CD4-positive, alpha-beta T cell treated with Interleukin-12 subunit alpha and Interleukin-12 subunit beta, for 1 hour (primary cell): ENCODE measurements at places on chromosomes 3 and 15.

DNA sequence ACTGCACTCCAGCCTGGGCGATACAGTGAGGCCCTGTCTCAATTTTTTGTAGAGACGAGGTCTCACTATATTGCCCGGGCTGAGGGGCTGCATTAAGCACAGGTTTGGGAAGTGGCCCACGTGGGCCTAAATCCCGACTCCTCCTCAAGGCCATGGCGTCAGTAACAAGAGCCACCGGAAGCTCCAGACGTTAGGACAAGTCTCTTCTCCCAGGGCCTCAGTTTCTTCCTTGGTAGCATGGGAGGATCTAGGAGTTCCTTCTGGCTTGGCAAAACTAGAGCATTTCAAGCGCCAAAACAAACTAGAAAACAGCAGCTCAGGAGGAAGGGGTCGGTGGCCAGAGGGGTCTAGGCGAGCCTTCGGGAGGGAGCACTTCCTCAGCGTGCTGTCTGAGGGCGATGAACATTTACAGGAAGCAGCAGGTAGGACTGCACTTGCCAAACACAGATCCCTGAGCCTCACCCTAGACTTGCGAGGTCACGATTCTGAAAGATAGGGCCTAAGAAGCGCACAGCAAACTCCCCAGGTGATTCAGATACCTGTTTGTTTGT is 536 bp downstream of the SNAPC5 start:
- no peak for DNase-seq

DNA sequence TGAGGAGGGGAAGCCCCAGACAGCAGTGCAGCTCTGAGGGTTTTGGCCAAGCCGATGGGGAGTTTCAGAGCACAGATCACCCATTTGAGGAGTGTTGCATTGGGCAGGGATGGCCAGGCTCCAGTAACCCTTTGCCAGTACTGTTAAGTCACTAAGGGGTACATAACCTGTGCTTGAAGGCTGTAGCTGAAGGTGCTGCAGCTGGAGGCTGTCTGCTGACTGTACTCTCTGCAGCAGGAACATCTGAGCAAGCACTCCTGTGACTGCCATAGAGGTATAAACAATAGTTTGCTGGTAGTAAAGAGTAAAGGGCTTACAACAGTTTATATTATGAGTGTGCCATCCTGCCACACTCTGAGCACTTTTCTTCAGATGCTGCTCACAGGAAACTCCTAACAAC is 297.8 kb downstream of the EPHA3 start:
- DNase-seq, result no peak

DNA sequence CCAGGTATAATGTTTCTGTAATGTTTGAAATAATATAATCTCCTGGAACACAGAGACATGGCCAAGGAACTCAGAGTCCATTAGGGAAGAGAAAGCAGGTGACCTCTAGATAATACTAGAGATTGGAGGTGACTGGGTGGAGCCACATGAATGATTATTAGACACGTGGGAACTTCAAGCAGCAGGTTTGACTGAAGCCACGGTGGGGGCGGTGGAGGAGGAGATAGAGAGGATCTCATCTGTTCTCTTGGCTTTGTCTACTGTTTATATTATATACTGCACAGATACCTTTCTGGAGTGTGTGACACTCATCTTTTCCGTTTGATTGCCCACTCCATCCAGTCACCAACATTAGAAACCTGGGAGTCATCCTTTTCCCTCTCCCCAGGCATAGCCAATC is 33.7 kb downstream of the KIF7 start:
- DNase-seq, result no peak

DNA sequence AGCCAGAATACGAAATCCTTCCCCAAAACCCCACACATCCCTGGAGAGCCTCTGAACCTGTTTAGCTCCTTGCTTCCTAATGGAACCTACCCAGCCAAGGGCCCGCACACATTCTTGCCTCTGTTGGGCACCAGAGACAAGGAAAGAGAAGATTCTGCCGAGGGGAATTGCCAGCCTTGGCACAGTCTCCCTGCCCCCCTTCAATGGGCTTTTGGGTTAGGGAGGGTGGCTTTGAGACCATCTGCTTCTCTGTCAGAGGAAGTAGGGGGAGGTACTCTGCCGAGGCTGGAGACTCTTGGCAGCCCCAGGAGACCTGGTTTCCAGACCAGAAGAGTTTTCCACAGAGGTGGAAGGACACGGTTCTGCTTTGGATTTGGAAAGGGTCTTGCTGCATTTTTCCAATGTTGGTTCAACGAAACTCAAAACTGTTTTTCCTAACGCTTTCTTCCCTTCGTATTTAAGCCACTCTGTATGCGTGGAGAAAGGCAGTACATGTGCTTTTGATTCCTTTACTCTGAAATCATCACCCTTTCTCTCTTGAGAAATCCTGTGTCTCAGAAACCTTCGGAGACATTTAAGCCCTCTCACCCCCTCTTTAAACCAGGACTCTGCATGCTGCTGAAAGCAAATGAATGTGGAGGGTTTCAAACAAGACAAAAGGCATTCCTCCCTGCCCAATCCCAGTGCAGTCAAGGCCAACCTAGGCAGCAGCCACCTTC is 78.8 kb upstream of the PRR23C start:
- DNase-seq, result no peak

DNA sequence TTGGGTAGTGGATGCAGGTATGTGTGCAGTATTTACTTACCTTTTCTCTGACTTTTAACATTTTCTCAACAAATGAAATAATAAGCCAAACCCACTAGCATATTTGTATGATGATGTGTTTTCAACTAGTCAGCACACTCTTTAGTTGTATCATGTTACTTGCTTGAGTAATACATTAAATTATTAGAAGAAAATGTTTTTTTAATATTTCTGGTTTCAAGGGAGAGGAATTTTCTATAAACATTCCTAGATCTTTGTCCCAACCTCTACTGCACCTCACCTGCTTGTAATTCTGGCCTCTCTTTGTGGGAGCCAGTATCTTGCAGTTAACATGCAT is 161.8 kb upstream of the CBLB start:
- no peak for DNase-seq

DNA sequence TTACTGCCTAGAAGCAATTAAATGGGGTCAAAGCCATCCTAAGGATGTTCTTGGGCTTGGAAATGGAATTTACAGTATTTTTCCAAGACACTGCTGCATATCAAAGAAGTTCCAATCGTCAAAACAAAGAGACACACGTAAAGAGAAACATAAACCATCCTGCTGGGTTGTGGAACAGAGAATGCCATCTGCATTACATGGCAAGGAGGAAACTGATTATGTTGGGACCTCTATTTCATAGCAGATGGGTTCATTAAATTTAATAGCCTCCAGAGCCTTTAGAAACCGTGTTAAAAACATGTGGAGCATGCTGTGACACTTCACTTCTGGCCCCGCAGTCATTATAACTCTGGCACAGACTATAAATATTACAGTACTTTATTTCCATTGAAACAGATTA is 154.6 kb downstream of the LRTM1 start:
- DNase-seq, result no peak

- DNase-seq, result no peak
Observed at GRCh38 chr3:11482021-11482420, 161.7 kb downstream of the VGLL4 start.

DNA sequence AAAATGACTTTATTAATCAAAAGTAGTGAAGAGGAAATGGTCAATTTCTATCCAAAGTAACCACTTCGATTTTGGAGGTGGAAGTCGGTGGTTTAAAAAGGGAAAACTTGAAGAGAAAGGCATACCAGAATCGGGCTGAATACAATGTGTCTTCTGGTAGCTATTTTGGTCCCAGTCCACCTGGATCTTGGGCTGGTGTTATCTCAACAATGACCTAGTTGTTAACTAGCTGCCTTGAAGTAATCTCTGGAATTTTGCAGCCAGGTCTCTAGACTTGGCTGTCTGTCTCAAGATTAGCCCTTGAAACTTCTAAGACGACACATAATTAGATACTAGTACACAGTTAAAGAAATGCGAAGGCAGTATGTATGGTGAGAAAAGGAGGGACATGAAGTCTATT is 409.8 kb downstream of the GRM7 start:
- no peak for DNase-seq

GRCh38 chr3:43902415-43902814 is 211.7 kb downstream of the ABHD5 start:
- no peak for DNase-seq

- no peak for DNase-seq
Observed at GRCh38 chr15:95503640-95504225, 826.8 kb upstream of the NR2F2 start.

DNA sequence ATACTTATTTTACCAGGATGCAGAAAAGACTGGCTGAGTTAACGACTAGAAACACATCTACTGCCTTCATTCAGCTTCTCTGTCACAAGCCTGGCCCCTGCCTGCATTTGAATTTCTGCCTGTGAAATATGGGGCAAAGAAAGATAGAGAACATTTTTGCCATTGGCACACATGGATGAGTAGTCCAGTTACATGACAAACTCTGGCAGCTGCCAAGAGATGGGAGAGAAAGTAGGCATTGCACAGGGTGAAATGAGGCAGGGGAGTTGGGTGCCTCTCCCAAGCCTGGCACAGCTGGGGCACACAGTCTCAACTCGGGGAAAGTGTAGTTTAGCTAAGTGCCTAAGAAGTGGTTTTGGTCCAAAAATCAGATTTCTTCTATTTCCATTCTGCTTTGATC is 24.0 kb downstream of the ANXA2 start:
- no peak for DNase-seq

GRCh38 chr3:120652281-120652680 is 29.8 kb downstream of the HGD start:
- no peak for DNase-seq
